ENCODE measurements at places on chromosomes 11 and 22.

GRCh38 chr11:134863294-134863693, 451.3 kb upstream of the B3GAT1 start:
- DNase-seq = no peak

DNA sequence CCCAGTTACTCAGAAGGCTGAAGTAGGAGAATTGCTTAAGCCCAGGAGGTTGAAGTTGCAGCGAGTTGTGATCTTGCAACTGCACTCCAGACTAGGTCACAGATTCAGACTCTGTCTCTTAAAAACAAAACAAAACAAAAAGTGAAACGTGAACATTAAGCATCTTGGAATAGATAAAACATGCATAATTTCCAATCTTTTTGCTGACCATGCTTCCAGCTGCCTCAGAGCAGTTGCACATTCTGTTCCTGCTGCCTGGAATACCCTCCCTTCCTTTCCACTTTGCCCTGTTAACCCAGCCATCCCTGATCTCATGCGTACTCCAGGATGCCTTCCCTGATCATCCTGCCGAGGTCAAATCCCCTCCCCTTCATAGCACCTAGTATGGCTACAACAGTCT, 718 bp upstream of the CCDC88B start:
- DNase-seq = no peak

DNA sequence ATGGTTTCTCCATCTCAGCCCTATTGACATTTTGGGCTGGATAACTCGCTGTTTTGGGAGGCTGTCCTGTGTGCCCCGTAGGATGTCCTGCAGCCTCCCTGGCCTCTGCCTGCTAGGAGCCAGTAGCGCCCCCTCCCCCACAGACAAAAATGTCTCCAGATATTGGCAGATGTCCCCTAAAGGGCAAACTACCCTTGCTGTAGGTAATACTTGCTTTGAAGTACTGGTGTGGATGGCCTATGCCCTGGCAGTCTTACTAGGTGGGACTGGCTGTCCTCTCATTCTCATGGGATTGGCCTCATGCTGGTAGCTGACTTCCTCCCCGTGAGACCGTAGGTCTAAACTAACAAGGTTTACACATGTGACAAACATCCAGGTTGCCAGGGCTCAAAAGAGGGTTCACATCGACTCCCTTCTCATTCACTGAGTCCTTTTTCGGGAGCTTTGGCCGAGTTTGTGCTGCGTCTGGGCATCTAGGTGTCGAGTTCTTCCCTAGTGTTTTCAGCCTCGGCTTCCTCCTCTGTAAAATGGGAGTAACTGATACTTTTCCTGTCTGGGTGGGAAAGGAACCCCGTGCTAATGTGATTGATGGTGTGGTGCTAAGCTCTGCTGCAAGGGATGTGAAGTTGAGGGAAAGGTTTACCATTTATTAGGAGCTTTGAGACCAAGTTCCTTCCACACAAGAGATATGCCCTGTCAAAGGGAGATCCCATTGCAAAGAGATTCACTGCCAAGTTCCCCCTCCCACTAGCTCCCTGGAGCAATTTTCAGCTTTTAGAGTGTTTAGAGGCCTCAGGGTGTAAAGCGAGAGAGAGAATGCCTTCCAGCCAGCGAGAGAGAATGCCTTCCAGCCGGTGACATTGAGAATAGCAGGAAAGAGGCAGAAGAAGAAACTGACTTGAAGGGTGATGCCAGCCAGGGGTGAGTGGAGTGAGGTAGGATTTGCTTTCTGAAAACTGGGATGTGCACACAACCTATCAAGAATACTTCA, 17.0 kb downstream of the PTPRJ start:
- no peak for DNase-seq

GRCh38 chr11:34458525-34458924, 19.8 kb downstream of the CAT start:
- DNase-seq = no peak

DNA sequence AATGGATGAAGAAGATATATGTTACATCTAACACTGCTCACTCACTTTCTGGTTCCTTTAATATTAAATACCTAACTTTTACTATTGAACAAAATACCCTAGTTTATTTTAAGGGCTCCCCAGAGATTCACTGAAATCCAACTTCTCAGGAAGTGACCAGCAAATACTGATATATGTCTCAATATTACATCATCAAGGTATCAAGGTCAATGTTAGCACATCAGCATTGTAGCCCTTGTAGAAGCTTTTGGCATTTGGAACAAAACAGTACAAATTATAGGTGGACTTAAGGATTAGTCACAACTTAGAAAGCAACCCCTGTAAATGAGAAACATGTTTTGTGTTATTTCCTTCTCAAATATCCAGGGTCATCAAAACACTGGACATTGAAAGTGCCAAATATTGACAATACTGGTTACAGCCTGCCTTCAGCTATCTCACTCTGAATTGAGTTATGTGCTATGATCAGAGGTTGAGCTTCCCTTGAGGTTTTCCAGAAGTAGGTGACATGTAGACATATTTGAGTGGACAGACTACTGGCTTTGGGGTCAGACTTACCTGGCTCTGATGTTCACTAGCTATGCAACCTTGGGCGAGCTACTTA, 1.9 kb upstream of the ATL3 start:
- DNase-seq = no peak

DNA sequence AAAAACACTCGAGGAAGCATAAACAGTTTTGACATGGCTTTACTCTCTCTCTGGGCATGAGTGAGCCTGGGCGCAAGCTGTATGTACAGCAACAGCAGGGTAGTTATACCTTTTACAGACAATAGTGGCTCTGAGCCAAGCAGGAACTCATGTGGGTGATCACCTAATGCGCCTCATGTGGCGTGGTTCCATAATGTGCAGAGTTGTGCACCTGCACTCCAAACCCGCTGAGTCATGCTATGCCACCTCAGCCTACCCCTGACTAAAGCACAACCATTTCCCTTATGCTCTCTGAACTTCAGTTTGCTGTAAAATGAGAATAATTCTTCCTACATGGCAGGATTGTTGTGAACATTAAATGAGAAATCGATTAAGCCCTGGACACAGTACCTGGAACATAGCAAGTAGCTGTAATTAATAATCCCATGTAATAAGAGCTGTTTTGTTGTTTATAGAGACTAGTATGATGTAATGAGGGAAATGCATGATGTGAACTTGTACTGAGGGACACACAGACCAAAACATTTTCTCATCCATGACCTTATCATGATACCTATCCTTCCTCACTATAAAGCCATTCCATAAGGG, 71.6 kb downstream of the CCDC34 start:
- no peak for DNase-seq

DNA sequence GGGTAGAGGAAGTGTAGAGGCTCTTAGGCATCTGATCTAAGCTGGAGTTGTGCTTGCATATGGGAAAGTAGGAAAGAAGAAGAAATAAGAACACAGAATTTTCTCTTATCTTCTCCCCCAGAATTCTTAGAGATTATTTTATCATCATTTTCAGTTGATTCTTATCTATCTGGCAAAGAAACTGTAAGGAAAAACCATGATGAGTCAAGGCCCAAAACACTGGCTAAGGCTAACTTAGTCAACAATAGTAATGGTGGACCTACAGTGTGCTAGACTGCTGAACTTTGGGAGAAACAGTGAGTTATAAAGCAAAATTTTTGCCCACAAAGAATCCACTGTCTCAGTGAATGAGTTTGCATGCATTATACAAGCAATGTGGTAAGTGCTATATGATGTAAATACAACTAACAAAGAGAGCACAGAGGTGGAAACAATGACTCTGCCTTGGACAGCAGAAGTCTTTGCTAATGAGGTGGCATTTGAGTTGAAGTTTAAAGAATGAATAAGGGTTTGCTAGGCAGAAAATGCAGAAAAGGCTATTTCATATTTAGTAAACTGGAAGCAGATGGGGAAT, 344.5 kb upstream of the PLET1 start:
- no peak for DNase-seq

DNA sequence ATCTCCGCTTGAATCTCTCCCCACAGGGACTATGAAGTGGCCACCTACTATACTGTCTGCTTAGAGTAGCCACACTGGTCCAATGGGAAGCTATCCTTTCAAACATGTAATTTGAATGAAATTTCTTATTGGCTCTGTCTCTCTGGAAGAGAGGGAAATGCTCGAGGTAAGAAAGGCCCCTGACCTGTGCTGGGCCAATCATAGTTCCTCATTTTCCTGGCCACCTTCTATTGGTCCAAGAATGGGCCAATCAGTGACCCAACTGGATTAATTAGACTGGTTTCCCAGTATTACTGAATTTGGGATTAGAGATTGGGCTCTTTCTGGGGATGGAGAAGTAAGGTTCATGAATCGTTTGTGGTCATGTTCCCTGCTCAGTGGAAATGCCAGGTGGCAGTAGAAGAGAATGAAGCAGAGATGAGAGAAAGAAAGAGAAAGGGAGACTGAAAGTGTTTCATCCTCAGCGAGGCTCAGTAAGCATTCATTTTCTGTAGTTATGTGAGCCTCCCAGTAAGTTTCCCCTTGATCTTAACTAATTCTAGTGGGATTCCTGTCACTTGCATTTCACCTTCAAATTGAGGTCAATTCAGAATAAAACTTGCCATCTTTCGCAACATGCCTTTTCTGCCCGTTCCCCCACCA, 8.4 kb upstream of the MMP20 start:
- DNase-seq = no peak

Measured in esophagus squamous epithelium (tissue), 5 donors.